ENCODE measurements at places on chromosomes 1 and 21. TPM values are rescaled to one million over a fixed set of nuclear protein-coding genes. Genes with fewer than 3 reads are reported as not detected.

RIMS3 gene
- 5.0 TPM for total RNA-seq

GPR37L1 gene
- total RNA-seq = 0.05 TPM

GRCh38 chr1:107139833-107140702, 771 bp upstream of the NTNG1 start:
- H3K27me3 ChIP-seq = no peaks in the 10 kb centered on the region
- DNase-seq = no peak
- no peaks in the 10 kb centered on the region for H3K36me3 ChIP-seq
- H3K4me3 ChIP-seq = peak overlapping the region; percentile 45

GRCh38 chr1:207027206-207027777, 5.3 kb downstream of the C1orf116 start:
- H3K4me1 ChIP-seq = peaks cover 12% of the 10 kb centered on the region
- H3K36me3 ChIP-seq = peaks cover 12% of the 10 kb centered on the region
- peak overlapping the region; percentile 40 for H3K4me3 ChIP-seq
- H3K27ac ChIP-seq = peak overlapping the region; percentile 85

DNA sequence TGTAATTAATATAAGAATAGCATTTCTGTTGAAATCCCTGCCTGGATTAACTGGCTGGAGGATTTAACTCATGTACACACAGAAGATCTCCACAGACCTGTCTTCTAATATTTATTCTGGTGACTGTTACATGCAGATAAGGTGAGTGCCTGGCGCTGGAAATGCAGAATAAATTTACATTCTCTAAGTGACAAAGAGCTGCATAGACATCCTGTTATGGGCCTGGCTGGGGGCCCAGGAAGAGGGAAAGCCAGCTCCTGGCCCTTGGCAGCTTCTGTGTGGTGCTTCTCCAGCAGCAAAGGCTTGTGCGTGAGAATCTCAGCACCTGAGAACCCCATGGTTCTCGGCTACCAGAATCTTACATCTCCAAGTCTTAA, 446.6 kb downstream of the PTPRU start:
- H3K27me3 ChIP-seq = no peaks in the 10 kb centered on the region
- no peaks in the 10 kb centered on the region for H3K4me1 ChIP-seq
- DNase-seq = no peak
- no peak overlapping the region for H3K4me3 ChIP-seq
- H3K27ac ChIP-seq = no peak overlapping the region
- no peaks in the 10 kb centered on the region for H3K36me3 ChIP-seq

DNA sequence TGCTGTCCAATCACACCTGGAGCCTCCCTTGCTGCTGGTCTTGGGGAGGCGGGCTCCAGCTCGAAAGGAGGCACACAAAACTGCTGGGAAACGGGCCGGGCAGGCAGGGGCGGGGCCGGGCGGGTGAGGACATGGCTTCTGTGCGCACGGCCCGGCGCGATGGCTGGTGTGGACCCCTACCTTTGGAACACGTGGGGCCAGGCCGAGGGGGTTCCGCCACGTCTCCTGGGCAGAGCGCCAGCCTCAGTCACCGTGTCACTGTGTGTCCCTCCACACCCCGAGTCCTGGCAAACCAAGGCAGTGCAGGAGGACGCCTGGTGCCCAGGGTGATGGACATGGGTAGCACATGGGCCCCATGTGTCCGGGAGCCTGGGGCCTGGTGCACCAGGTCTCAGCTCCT, 42.0 kb upstream of the ADARB1 start:
- H3K27ac ChIP-seq = peak overlapping the region; percentile 56
- H3K4me3 ChIP-seq = no peak overlapping the region
- H3K36me3 ChIP-seq = no peaks in the 10 kb centered on the region
- peaks cover 28% of the 10 kb centered on the region for H3K27me3 ChIP-seq
- DNase-seq = no peak

- H3K27ac ChIP-seq = no peak overlapping the region
- H3K4me3 ChIP-seq = no peak overlapping the region
- no peaks in the 10 kb centered on the region for H3K4me1 ChIP-seq
- DNase-seq = no peak
Measured at GRCh38 chr1:4010814-4011605, 110.9 kb upstream of the C1orf174 start.

Data from left lung (tissue), 14 donors.